ENCODE measurements at places on chromosomes 1 and 21.
A peak's percentile ranks its signal among the peaks of the same experiment; 100 is the strongest.

- DNase-seq, result no peak
Measured at GRCh38 chr1:89975540-89976125, 19.3 kb upstream of the ZNF326 start.

DNA sequence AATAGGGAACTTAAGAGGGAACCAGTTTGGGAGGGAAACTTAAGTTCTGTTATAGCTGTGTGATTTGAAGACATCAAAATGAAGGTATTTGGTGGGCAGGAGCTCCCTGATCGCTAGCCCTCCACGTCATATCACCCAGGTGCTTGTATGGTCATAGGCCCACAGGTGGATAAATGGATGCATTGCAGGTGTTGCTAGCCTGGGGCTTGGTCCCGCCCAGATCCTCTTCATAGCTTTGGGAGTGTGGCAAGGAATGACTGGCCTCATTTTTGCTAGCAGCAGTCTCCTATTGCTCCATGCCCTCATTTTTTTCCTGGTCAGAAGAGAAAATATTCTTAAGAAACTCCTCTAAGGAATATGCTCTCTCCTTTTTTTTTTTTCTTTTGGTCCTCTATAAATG is 11.3 kb downstream of the GNPAT start:
- DNase-seq, result no peak

DNA sequence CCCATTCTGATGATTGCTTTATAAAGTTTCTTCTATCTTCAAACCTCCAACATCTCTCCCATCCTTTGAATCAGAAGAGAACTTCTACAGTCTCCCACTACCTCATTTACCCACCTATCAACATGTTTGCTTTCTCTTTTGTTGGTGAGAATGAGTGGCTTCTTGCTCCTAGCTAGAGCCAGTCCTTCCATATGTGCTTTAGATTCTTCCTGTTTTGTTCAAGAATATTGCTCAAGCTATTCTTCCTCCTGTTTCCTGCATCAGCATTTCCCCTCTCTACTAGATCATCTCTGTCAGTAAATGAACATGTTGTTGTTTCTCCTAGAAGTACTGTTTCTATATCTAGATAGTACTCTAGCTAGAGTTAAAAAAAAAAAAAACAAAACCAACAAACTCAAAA is 6.3 kb downstream of the ATF6 start:
- DNase-seq, result no peak

DNA sequence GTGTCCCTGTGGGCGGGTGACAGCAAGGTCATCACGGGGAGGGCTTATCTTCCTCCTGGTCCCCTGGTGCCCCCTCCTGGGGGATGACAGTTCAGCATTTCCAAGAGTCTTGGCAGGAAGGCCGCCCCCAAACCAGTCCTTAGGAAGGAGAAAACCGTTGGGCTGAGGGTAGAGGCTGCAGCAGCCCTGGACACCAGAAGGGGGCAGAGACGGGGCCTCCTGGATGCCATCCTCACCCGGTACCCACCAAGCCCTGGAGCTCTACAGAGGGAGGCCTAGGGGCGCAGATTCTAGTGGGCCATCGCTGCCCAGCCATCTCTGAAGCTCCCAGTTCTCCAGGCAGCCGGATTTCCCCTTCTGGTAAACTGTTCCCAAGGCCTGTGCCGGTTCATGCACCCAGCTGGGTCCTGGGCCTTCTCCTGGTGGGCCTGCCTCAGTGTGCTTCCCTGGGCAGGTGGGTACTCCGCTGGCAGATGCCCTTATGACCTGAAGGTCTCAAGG is 14.8 kb upstream of the ZNF669 start:
- DNase-seq, result no peak

DNA sequence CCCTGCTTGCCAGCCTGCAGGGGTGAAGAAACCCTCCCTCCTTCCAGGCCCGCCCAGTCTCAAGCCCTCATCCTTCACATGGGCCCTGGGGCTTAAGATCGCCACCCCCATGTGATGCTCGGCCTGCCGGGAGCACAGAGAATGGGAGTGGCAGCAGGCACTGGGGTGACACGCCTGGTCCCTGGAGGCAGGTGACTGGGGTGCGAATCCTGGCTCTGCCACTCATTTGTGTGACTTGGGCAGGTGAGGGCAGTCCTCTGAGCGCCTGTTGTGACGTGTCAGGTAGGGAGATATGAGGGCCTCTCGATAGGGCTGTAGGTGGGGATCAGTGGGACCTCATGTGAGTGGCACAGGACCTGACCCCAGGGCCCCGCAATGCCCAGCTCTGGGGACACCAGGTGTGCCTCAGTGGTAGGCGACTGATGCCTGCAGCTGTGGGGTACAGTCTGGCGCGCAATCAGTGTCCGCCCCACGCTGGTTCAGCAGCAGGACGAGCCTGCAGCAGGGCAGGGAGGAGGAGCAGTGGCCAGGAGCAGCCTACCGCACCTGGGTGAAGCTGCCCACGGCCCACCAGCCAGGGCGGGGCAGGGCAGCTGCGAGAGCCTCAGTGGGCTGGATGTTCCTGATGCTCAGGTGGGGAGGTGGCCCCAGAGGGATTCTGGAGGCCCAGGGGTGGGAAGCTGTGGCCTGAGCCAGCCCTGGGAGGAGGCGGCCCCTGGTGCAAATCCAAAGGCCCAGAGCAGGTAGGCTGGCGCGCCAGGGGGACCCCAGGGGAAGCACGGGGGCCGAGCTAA is 6.2 kb downstream of the SH2D5 start:
- DNase-seq, result no peak

GRCh38 chr1:236247286-236247685 is 34.5 kb downstream of the ERO1B start:
- DNase-seq, result no peak

DNA sequence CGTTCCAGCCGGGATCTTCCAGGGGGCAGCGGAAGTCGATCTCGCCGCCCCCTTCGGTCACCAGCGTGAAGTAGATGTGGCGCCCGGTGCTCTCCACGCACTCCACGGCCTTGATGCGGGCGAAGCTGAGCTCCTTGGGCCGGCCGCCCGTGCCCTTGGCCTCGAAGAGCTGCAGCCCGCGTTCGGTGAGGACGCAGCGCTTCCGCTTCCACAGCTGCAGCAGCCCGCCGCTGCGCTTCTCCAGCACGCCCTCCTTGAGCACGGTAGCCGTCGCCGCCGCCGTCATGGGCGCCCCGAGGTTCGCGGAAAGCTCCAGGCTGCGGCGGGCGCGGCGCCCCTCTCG is 516 bp downstream of the PHLDA3 start:
- no peak for DNase-seq

GRCh38 chr1:209483691-209484090 is 99.8 kb upstream of the CAMK1G start:
- no peak for DNase-seq

DNA sequence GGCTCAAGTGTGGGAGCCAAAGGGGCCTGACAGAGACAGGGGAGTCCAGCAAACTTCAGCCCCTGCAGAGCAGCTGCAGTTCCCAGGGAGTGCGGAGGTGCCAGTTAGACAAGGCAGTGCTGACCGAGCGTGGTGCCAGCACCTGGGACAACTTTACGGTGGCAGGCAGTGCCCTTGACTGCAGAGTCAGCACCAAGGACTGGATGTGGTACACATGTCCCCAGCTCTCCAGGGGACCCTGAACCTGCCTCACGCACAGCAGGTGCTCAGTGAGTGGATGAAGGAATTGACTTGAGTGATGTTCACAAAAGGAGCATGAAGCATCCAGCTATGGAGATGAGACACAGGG is 296.5 kb downstream of the SIPA1L2 start:
- DNase-seq, result no peak

GRCh38 chr1:64388336-64388735 is 81.6 kb upstream of the CACHD1 start:
- no peak for DNase-seq

GRCh38 chr1:3028531-3029282 is 7.4 kb downstream of the ACTRT2 start:
- no peak for DNase-seq

- no peak for DNase-seq
Measured at GRCh38 chr1:238953448-238954010, 432.8 kb upstream of the CHRM3 start.

GRCh38 chr1:147046189-147046862 is 108.2 kb downstream of the NBPF12 start:
- DNase-seq, result no peak

GRCh38 chr1:12549460-12550349 is 68.3 kb downstream of the DHRS3 start:
- DNase-seq, result no peak

- DNase-seq, result no peak
Measured at GRCh38 chr1:225815526-225816178, 5.7 kb downstream of the EPHX1 start.

GRCh38 chr1:48466594-48466993 is 5.4 kb downstream of the SPATA6 start:
- no peak for DNase-seq

GRCh38 chr21:35190201-35190701 is 141.1 kb upstream of the RUNX1 start:
- DNase-seq, result no peak

GRCh38 chr1:184479435-184480167 is 92.8 kb downstream of the C1orf21 start:
- no peak for DNase-seq

GRCh38 chr1:203644661-203645510 is 18.3 kb downstream of the ATP2B4 start:
- no peak for DNase-seq

DNA sequence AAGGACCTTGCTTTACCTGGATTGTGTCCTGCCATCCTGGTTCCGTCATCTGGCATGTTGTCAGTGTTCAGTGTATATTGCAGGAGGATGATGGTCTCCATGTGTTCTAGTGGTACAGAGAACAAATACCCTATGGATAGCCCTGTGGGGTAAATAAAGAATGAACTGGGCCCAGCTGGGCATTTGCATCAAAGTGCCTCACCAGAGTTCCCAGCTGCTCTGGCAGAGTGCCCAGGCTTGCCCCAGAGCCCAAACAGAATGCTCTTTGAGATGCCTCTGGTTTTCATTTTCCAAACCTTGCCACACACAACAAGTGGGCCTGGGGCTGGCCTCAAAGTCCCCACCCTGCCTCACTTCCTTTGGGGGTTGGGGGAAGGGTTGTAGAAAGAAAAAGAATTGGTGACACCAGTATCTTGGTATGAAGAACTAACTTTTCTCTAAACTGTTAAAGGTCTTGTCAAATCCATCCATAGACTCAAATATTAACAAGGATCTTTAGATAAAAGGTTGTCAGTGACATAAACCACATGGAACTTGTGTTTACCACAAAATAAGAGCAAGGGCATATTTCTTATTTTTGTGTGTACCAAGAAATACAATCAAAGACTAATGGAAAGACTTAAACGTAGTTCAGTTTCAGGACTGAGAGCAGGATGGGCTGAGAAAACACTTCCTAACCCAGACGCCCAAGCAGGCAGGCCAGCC is 82.2 kb downstream of the LMO4 start:
- DNase-seq, result no peak

- DNase-seq, result peak; percentile 37
Measured at GRCh38 chr1:116910379-116911187, 867 bp downstream of the PTGFRN start.

DNA sequence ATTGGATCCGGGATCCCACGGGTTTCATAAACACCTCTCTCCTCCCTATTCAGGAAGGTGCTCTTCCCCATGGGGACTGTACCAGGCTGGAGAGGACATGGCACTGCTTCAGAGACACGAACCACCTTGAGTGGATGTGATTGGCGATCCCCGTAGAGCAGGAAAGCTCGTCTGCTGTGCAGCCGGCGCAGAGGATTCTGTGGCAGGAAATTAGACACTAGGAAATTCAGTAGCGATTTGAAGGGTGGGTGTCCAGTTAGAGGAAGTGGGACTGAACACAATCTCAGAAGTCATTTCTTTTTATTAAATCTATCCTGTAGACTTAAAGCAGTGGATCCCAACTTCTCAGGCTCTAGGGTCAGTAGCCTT is 767 bp downstream of the PDIK1L start:
- DNase-seq, result no peak

DNA sequence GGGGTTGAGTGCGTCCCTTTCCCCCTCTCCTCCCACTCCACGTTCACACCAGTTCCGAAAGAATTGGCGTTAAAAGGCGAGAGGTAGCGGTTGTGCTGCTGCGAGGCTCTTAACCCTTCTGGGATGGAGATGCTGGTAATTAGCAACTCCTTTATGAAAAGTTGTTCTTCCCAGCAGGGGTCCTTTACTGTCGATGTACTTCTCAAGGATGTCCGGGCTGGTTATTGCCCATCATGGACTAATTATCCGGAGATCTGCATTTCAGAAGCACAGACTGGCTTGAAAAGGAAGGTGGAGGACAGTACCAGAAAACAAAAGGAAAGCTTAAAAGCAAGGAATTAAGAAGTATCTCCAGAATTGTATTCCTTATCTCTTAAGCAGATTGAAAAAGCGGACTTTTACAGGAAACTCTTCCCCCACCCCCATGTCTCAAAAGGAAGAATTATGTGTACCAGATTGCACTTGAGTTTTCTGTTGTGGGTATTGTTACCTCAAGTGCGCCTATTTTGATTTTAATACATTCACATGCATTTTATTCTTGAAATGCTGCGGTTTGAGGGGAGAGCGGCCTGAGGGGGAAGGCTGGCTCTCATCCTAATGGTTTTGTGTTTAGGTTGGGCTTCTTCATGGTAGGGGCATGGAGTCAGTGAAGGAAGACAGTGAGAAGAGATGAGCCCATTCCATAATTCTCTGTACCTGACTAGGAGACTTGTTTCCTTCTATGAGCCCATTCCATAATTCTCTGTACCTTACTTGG is 1.5 kb downstream of the AK4 start:
- no peak for DNase-seq

- no peak for DNase-seq
Measured at GRCh38 chr1:87113313-87113712, 198.9 kb downstream of the HS2ST1 start.

- DNase-seq, result no peak
Measured at GRCh38 chr1:60599574-60599973, 482.8 kb upstream of the NFIA start.

DNA sequence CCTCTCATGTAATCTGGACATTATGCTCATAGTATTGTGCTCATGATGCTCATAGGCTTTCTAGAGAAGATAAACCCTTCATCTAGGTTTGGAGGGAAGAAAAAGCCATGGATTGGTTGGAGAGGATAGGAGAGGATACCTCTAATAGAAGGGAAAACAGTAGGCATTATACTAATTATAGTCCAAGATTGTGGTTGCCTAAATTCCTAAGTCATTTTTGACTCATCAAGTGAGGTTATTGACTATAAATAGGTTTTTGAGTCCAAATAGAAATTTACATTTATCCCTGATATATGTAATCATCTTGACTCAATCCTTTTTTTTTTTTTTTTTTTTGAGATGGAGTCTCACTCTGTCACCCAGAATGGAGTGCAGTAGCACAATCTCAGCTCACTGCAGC is 5.0 kb downstream of the SYT11 start:
- DNase-seq, result no peak

- peak; percentile 38 for DNase-seq
Measured at GRCh38 chr21:31580866-31581276, 78.6 kb upstream of the SOD1 start.

- DNase-seq, result no peak
Measured at GRCh38 chr1:107953556-107953955, 11.4 kb downstream of the VAV3 start.

DNA sequence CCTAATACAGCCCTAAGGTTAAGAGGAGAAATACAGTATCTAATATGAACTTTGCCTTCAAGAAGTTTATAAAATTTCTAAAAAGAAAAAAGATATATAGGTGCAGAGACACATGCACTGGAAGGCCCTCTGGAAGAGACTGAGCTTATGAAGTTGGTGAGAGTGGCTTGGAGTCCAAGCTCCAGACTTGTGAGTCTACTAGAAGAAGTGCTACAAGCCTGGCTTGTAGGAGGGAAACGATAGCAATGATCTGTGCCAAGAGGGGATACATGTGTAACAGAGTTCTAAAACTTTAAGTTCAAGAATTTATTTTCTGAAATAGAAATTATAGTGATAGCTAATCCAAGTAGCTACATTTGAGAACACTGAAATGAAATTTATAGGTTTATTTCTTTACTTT is 213.0 kb downstream of the PATJ start:
- no peak for DNase-seq

- DNase-seq, result no peak
Measured at GRCh38 chr1:81873946-81874345, 73.2 kb downstream of the ADGRL2 start.
